ENCODE measurements at places on chromosomes 1 and 21.

DNA sequence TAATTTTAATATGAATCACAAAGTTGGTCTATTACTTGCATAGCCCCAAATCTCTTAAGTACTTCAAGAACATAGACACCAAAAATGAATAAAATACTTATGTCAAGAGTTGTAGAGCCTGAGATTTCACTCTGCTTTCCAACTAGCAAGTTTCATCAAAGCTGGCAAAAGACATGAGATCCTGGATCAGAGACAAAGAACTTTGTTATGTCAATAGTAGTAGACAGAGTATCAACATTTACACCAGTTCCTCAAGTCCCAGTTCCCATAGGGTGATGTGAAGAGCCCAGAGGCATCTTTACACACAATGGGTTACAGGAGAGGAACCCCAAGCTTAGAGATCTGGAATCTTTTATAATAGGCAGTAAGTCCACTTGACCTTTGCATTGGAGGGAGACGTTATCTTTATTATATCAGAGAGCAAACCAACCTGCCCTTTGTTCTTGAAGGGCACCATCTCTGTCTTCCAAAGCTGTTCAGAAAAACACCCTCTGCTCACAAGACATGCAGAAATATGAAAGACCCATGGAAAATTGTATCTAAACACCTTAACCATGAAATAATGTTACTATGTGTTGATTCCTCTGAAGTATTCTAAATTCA, 174.4 kb upstream of the GALNT2 start:
- no peak for DNase-seq

DNA sequence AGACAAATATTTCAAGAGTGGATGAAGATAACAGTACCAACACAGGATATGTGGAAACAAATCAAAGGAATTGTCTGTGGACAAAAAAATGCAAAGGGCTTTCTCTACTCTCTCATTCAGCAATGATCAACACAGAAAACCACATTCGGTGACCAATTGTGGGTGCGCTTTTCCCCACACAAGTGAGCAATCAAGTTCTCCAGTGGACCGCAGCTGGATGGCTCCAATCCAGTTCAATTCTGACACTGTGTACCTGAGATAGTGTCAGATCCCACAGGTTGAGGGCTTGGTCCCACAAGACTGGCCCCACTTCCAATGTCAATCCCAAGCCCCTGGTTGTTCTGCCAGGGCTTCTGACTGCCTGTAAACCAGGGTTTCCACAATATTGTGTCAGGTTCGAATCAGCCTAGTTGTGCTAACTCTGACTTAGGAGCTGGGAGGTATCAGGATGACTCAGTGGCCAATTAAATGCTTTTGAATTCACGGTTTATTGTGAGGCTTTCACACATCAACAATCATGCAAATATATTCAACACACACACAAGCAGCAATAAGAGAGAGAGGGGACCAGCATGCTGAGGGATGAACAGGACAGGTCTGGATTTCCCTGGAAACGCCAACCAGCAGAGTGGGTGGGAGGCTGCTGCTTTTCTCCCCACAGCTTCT, 87.0 kb upstream of the BTG3 start:
- DNase-seq: no peak

- peak; percentile 22 for DNase-seq
Observed at GRCh38 chr1:203186446-203187303, at the start of gene CHI3L1. Gene CHI3L1 (minus strand): TSS chr1:203186704. CDS start chr1:203186623, 81 bp downstream.

DNA sequence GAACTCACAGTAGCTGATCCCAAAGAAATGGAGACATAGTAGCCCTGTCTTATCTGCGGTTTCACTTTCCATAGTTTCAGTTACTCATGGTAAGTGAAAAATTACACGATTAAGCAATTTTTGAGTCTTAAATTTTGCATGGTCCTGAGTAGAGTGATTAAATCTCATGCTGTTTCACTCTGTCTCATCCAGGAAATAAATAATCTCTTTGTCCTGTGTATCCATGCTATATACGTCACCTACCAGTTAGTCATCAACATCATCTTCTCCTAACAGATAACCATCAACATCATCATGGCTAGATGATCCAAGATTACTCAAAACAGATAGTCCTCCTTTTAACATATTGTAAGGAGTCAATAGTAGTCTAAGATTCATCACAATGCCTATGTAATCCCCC, 1589.3 kb downstream of the BRINP3 start:
- no peak for DNase-seq

- no peak for DNase-seq
Observed at GRCh38 chr1:92511541-92511940, 24.8 kb upstream of the GFI1 start.

- DNase-seq: no peak
Observed at GRCh38 chr1:247204177-247204647, 32.4 kb upstream of the ZNF124 start.

DNA sequence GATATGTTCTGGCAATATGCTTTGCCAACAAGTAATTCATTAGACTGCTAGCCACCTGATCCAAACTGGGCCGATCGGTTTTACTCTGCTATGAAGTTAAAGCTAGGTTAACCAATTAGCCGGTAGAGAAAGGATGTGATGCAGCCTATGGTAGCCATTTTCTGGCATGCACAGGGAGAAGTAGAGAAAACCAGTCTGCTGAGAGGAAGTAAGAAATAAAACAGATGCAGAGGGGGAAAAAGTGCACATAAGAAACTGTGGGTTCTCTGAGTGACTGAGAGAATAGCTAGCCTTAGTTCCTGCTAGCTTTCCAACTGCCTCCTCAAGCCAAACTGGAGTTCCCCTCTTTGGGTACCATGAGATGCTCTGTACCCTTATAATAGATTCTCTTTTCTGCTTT, 52.8 kb downstream of the ARID4B start:
- DNase-seq: no peak

GRCh38 chr1:25669781-25670567, 53.4 kb downstream of the MAN1C1 start:
- no peak for DNase-seq

GRCh38 chr1:177922209-177922608, 47.6 kb downstream of the SEC16B start:
- no peak for DNase-seq

DNA sequence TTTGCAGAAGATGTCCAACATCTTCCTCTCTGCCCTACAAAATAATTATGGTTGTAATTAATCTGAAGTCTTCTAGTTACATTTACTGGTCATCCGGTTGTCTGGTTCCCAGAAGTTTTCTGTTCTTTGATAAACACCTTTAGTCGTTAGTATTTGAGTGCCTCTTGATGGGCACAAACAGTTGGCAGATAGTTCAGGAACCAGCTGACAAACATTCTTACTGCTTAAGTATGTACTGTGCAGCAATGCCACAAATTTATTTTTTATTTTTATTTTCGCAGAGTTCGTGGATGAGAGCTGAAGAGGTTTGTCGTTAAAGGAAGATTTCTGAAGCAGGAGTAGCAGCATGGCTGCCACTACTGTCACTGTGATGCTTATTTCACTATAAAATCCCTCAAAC, 84.7 kb downstream of the RABGAP1L start:
- DNase-seq: no peak

DNA sequence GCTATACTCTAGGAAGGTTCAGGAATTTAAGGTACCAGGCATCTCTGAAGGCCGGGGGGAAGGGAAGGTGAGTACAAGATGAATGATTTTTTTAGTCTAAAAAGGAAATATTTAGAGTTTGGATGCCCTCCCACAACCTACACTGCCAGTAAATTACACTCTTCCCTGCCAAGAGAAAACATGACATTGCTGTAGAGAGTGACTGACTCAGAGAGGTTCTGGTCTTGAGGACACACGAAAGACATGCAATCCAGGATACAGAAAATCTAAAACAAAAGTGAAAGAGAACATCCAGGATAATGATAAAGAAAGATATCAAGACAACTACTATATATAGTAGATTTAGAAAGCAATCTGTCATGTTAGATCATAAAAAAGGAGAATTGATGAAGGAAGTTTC, 200.5 kb downstream of the TYW3 start:
- DNase-seq: no peak

DNA sequence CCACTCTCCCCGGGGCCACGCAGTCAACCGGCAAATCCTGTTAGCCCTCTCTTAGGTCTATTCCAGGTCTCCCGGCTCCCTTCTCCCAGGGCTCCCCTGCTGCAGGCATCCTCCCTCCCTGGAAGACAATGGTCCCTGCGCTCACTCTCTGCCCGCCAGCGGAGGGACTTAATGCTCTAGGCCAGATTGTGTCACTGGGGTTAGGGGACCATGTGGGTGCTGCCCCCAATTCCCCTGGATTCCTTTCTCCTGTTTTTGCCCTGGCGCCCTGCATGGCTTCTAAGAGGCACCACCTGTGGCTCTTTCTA, 8.2 kb downstream of the FAM131C start:
- no peak for DNase-seq

DNA sequence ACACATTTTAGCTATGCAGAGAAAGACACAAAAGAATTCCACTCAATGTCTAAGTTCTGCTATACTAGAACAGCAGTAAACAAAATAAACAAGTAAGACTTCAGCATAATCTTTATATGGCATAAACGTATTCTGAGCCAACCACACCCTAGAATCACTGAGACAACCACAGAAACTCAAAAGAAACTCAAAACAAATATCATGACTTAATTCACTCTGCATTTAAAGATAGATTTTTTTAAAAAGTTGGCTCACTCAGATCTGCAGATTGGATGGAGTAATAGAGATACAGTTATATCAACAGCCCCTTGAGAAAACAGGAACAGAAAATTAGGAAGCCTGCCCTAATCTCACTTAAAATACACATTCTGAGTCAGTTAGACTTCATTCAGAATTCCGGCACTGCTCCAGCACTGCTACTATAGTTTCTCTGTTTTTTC, 95.0 kb downstream of the COL24A1 start:
- no peak for DNase-seq

GRCh38 chr1:159077120-159077961, 775 bp upstream of the AIM2 start:
- DNase-seq: no peak

GRCh38 chr1:231927431-231927830, 300.8 kb downstream of the DISC1 start:
- no peak for DNase-seq

DNA sequence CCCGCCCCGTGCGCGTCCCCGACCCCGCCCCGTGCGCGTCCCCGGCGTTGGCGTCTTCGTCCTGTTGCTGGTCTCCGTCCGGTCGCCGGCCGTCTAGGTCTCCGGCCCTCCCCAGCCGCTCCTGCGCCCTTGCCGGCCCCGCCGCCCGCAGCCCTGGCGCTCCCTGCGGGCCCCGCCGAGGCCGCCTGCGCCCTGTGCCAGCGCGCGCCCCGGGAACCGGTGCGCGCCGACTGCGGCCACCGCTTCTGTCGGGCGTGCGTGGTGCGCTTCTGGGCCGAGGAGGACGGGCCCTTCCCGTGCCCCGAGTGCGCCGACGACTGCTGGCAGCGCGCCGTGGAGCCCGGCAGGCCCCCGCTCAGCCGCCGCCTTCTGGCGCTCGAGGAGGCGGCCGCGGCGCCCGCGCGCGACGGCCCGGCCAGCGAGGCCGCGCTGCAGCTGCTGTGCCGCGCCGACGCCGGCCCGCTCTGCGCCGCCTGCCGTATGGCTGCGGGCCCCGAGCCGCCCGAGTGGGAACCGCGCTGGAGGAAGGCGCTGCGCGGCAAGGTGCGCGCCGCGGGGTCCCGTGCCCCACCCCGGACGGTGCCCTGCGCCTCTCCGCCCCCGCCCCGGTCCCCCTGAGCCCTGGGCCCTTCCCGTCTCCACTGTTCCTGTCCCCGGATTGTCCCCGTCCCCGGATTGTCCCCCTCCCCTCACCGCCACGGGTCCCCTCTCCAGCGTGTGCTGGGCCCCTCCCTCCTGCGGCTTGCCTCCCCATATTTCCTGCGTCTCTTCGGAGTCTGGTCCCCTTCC, at the start of gene RNF187:
Gene RNF187 (plus strand): TSS at position 47 of the 789 bp plus-strand sequence.
- DNase-seq: peak; percentile 92

DNA sequence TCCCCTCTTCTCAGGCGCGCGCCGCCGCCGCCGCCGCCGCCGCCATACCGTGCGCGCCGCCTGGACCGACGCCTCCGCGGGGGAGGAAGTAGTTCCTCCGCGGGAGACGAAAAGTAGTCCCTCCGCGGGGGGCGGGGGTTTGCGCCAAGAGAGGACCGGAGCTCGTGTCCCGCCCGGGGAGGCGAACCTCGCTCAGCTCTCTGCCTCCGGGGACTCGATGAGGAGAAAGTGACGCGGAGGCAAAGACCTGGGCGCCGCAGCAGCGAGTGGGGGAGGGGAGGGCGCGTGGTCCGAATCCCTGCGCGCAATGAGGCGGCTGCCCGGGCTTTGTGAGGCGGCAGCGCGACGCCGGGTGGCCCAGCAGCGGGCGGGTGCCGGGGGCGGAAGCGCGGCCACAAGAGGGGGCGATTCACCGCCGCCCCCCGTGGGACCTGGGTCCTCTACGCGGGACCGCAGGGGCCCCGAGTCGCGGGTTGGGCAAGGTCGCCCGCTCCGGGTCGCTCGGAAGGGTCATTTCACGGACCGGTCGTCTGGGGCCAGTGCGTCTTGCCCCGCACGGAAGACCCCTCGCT, at the start of gene BRWD1:
Gene BRWD1 (minus strand): TSS at position 62 of the 572 bp plus-strand sequence. CDS start 141 bp downstream, outside the sequence.
- DNase-seq: peak; percentile 72

DNA sequence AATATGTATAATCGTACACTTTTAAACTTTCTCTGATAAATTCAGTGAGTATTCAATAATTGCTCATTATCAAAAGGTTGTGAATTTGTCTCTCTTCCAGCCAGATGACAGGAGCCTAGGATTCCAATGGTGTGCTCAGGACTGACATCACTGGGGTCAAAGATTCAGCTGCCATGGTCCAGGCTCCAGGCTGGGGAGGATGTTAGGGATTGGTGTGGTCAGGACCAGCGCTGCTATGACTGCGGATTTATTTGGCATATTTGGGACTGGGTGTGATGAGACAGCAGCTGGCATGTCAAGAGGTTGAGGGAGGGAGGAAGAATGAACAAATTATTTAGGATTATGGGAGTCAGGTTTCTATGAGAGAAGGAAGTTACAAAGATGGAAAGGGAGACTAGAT, 48.2 kb upstream of the ABCA4 start:
- no peak for DNase-seq

Measured in pancreas (tissue), 10 donors.